ENCODE measurements at places on chromosomes 7 and 10.

DNA sequence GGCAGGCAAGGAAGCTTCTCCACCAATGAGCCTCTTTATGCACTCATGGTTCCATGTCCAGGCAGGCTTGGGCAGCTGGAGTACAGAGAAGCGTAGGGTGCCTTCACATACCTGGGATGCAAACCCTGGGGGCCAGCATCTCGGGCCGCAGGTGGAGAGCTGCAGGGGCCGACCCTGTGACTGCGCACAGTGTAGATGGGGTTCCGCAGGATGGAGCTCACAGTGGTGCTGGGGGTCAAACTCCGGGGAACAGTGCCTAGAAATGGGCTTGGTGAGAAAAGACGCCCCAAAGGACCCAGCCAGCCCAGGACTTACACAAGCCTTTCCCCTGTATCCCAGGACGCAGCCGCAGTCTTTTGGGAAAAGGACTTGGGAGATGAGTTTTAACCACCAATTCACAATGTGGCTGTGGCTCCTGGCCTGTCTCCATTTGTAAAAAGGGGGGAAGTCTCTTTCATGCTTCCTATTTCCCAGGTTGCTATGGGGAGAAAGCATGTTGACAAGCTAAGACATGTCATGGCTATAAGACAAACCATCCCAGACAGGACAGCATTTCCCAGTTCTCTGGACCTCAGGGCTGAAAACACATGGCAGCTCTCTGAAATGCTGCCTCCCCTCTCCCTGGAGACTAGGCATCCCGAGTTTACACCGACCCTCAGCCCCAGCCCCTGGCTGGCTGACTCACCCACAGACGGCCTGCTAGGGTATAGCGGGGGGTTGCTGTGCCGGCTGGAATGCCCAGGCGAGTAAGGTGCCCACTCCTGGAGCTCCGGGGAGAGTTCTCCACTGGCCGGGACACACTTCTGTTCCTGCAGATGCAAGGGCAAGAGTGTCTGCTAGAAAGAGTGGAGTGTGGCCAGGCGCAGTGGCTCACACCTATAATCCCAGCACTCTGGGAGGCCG lies 107.1 kb downstream of the DLG5 start:
- no peak for DNase-seq

- no peak for DNase-seq
Measured at GRCh38 chr10:91000470-91000869, 79.6 kb upstream of the ANKRD1 start.

DNA sequence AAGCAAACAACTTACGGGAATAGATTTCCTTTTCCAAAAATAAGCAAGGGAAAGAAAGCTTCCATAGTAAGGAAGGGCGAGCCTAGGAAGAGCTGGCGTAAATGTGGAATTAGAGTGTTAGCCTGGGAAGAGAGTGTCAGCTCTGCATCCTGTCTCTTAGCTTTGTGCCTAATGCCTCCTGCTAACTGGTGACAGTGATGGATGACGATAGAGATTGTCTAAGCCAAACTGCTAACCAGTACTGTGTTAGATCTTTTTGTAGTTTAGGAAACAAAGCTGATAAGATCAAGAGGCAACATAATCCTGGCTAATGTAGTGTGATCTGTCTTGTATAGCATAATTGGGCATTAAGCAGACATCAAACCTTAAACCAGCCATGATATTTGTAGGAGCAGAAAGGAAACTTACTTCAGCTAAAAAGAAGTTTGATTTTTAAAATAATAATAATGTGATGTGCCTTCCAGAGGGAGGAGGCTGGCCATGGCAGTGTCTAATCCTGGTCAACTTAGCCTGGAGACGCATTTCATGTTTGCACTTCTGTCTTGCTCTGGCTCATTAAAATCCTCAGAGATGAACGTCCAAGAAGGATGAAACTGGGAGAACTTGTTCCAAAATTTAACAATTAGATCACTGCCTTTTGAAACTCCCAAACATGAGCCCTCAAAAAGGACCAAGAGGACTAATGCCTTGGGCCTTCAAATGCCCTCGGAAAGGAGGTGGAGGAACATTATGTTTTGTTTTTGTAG lies 85.1 kb downstream of the FAM204A start:
- no peak for DNase-seq

DNA sequence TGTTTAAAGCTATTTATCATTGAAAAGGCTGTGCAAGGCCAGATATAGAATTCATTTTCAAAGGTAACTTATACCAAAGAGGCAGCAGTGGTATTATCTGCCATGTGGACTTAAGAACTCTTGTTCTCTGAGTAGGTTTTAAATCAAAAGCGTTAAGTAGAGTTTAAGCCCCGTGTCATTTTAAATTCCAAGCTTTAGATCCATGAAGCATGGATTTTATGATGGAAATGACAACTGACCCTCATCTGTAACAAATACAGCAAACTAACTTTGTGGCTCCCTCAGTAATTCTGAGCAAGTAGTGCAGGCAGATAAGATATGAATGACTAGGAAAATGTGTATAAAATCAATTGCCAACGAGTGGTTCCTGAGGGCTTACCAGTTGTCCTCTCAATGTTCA lies 247.0 kb downstream of the WDR11 start:
- DNase-seq, result no peak

- DNase-seq, result no peak
Measured at GRCh38 chr7:94907026-94907810, at the start of gene PPP1R9A. TSS of gene PPP1R9A (plus strand) at chr7:94907594. CDS start at chr7:94910114, 2,520 bp downstream.

GRCh38 chr10:102436312-102436711 lies 3.9 kb upstream of the CUEDC2 start:
- no peak for DNase-seq

DNA sequence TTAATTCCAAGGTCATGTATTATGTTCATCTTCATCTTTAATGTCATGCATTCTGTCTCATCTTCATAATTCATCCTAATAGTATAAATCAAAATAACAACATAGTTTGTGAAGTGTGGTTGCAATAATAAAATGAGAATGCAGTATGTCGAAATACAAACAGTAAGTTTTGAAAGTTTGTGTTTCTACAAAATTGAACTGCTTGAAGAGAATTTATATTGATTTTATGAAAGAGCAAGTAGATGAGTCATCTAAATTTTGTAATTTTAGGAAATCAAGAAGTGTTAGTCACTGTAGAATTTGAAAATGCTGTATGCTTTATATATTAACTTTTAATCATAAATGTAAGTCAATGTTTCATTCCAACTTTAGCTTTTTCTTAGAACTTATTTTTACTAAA lies 190.5 kb upstream of the PPP1R3A start:
- no peak for DNase-seq

GRCh38 chr10:33237736-33238624 lies 96.5 kb downstream of the NRP1 start:
- no peak for DNase-seq

- DNase-seq, result no peak
Measured at GRCh38 chr7:30682212-30683083, at the start of gene CRHR2. TSS of gene CRHR2 (minus strand) at chr7:30682456. CDS start at chr7:30682280, 176 bp downstream.

GRCh38 chr10:12838995-12839927 lies 162.3 kb downstream of the CCDC3 start:
- DNase-seq, result no peak

GRCh38 chr10:43857206-43857930 lies 208.7 kb upstream of the ZNF32 start:
- DNase-seq, result no peak

- DNase-seq, result no peak
Measured at GRCh38 chr10:19977097-19977521, 160.9 kb downstream of the PLXDC2 start.

DNA sequence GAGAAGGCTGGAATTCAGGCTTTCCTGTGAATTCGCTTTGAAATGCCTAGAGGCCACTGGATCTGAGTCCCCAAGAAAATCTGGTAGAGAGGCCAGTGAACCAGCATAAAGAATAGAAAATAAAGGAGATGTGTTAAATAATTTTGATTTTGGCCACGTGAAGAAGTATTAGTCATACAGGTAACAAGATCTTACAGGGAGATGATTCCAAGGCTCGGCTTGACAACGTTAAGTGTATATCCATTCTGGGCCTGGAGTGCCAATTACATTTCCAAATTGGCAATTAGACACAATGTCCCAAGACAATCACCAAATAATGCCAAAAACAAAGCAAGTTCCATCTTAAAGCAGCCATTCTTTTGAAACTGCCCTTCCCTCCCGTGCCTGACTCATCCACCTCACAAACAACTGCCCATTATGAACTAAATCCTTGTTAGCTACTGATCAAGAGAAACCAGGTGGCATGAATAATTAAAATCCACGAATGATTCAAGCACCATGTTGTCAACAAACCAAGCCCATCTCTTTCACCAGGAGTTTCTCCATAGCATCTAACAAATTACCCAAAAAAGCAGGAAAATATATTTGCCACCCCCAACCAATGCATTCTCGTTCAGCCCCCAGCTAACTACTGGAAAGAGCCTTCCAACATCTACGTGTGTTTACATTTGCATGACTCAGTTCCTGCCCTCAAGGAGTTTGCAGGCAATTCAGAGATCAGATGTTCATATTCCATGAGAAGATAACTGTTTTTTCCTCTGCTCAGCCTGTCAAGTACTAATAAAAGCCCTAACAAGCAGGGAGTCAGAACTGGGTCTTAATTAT lies 8.5 kb downstream of the KCNMA1 start:
- no peak for DNase-seq

DNA sequence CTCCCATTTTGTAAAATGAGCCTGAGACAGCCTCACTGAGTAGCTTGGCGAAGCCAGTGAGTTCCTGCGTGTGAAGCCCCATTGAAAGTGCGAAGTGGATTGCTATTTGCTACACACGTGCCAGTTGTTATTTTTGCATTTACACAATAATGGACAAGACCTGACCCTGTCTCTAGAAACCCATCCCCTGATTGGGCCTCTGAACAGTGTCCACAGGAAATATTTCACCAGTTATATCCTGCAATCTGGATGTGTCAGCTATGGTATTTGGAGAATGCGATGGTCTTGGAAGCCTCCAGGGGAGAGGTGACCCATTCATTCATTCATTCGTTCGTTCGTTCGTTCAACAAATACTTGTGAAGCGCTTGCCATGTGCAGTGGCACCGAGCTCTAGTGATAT lies 37.1 kb downstream of the COL13A1 start:
- no peak for DNase-seq

DNA sequence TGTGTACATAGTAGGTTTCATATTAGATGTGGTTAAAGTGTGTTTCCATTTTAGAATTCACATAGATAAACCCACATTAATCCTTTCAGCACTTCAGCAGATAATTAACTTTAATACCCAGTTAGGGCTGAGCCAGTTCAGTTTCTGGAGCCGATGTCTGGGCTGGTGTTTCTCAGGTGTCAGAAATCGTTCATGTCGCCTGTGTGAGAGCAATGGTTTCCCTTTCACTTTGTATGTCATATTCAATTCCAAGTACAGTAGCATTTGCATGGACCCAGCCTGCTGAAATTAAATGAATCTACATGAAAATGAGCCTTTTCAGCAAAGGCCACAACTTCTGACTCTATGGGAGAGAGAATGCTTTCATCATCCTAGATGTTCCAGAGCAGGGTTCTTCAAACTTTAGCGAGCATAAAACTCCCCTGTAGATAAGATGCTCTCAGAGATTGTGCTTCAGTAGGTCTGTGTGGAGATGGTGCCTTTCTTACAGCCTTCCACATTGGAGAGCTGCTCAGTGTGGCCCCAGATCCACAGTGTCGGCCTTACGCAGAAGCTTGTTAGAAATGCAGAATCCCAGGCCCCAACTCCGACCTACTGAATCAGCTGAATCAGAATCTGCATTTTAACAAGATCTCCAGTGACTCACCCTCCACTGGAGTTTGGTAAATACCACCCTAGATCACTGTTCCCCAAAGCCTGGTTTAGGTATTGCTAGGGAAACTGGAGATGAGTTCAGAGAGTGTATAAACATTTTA lies 19.6 kb downstream of the WIPF3 start:
- no peak for DNase-seq

- no peak for DNase-seq
Measured at GRCh38 chr7:98115746-98116525, 9.3 kb downstream of the LMTK2 start.

GRCh38 chr10:124306520-124306919 lies 112.2 kb downstream of the OAT start:
- no peak for DNase-seq

DNA sequence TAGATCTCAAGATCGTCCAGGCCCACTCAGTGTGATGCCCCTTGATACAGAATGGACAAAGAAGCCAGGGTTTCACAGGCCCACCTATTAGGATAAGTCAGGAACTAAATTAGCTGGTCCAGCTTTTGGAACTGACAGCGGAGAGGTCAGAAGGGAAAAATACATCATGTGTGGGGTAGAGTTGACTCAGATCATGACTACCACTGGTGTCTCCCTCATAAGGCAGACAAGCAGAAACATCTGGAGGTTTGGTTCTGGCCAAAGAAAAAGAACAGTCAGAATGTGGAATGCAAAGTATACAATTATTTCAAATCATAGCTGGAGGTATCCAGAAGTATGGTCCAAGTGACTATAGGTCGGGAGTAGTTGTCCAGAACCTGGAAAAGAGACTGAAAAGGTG lies 621.1 kb upstream of the CELF2 start:
- DNase-seq, result no peak

DNA sequence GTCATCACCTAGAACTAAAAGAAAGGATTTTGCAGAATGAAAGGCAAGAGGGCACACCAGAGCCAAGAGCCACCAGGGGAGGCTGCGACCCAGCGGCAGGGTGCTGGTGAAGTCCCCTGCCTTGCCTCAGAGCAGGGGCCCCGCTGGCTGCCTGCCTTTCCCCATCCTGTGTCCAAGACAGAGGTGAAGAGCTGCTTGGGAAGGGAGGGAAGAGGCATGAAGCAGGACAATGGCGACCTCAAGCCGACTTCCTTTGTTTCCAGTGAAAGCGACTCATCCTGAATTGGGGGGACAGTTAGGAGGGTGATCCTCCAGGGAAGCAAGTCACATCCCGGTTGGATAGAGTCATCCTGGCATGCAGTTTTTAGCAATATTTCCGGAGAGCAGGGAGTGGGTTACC lies 255.5 kb upstream of the YAE1 start:
- DNase-seq, result no peak

GRCh38 chr10:72466018-72466417 lies 111.3 kb upstream of the DNAJB12 start:
- DNase-seq, result no peak

GRCh38 chr7:111184987-111185386 lies 94.1 kb downstream of the LRRN3 start:
- no peak for DNase-seq

- DNase-seq, result no peak
Measured at GRCh38 chr10:1411451-1411850, 325.9 kb downstream of the ADARB2 start.

- no peak for DNase-seq
Measured at GRCh38 chr10:116836902-116837523, 12.3 kb upstream of the ENO4 start.

GRCh38 chr10:16016688-16017087 lies 156.4 kb upstream of the MINDY3 start:
- no peak for DNase-seq

GRCh38 chr10:48289501-48290238 lies 15.2 kb upstream of the FRMPD2 start:
- peak; percentile 16 for DNase-seq

All from stimulated activated CD4-positive, alpha-beta T cell treated with anti-CD3 and anti-CD28 coated beads, Interleukin-15, amount 100 ng/mL, for 1 hour (primary cell).